ENCODE measurements at places on chromosomes 4 and X. TPM values are rescaled to one million over a fixed set of nuclear protein-coding genes. Genes with fewer than 3 reads are reported as not detected.

GRCh38 chrX:138345801-138346200, 365.7 kb downstream of the FGF13 start:
- H3K27ac ChIP-seq, result no peak overlapping the region
- DNase-seq, result no peak
- H3K36me3 ChIP-seq, result no peaks in the 10 kb centered on the region
- no peaks in the 10 kb centered on the region for H3K27me3 ChIP-seq
- H3K4me1 ChIP-seq, result no peaks in the 10 kb centered on the region
- no peak overlapping the region for H3K4me3 ChIP-seq

DNA sequence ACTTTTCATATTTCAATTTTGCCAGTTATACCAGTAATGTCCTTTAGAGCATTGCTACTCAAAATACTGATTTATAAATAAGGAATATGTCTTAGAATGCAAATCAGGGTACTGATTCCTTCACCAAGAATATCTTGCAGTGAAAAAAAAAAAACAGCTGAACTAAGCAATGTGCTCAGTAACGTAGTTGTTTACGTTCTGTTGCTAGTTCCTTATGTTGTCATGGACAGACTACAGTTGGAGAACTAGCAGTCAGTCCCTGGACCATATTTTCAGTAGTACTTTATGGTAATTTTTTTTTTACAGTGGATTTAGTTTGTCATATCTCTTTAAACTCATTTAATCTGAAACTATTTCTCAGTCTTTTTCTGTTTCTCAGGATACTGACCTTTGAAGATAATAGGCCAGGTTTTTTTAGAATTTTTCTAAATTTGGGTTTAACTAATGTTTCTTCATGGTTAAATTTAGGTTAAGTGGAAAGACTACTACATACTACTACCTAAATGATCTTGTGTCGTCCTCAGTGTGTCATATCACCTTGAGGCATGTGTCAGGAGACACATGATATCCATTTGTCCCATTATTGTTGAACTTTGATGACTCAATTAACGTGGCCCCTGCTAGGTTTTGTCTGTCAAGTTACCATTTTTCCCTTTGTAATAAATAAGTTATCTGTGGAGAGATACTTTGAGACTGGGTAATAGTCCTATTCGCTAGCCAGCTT, 21.0 kb downstream of the SMARCAD1 start:
- no peak overlapping the region for H3K4me3 ChIP-seq
- H3K27ac ChIP-seq, result no peak overlapping the region
- DNase-seq, result no peak

The RNF128 gene
- 0.90 TPM for total RNA-seq

DNA sequence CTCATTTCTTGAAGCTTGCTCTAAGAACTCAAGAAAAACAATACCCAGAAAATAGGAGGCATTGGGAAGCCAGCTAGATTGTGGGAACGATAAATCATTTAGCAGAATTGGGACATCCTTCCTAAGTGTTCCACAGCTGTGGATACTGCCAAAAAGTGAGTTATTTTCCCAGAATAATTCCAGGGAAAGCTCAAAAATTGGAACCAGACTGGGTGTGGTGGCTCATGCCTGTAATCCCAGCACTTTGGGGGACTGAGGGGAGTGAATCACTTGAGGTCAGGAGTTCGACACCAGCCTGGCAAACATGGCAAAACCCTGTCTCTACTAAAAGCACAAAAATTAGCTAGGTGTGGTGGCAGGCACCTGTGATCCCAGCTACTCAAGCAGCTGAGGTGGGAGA, 68.2 kb upstream of the GK2 start:
- no peaks in the 10 kb centered on the region for H3K27me3 ChIP-seq
- H3K4me3 ChIP-seq, result no peak overlapping the region
- no peak for DNase-seq
- H3K36me3 ChIP-seq, result no peaks in the 10 kb centered on the region
- no peaks in the 10 kb centered on the region for H3K4me1 ChIP-seq

- H3K4me1 ChIP-seq, result no peaks in the 10 kb centered on the region
- no peak overlapping the region for H3K4me3 ChIP-seq
- no peaks in the 10 kb centered on the region for H3K27me3 ChIP-seq
- no peak overlapping the region for H3K27ac ChIP-seq
These were observed 20.0 kb downstream of the CLDN22 start for GRCh38 chr4:183300070-183300469.

The PNMA5 gene
- not detected for total RNA-seq

The RLIM gene
- total RNA-seq, result 28.5 TPM

The TMSB15C gene
- 1.6 TPM for total RNA-seq

The WDR17 gene
- total RNA-seq, result 5.7 TPM
